ENCODE measurements at places on chromosomes 6 and 20.
A peak's percentile ranks its signal among the peaks of the same experiment; 100 is the strongest.

DNA sequence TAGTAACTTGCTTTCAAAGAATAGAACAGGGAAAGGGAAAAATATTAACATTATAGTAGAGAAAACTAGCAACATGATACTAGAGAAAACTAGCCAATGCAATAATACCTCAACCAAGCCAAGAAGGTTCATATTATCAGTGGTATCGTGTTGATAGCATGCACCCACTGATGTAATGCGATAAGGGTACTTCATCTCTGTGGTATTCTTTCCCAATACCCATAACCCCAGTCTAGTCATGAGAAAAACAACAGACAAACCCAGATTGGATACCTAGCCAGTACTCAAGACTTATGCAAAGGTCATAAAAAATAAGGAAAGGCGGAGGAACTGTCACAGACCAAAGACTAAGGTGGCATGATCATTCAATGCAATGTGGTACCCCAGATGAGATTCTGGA, 21.0 kb downstream of the BLOC1S5 start:
- DNase-seq: no peak

DNA sequence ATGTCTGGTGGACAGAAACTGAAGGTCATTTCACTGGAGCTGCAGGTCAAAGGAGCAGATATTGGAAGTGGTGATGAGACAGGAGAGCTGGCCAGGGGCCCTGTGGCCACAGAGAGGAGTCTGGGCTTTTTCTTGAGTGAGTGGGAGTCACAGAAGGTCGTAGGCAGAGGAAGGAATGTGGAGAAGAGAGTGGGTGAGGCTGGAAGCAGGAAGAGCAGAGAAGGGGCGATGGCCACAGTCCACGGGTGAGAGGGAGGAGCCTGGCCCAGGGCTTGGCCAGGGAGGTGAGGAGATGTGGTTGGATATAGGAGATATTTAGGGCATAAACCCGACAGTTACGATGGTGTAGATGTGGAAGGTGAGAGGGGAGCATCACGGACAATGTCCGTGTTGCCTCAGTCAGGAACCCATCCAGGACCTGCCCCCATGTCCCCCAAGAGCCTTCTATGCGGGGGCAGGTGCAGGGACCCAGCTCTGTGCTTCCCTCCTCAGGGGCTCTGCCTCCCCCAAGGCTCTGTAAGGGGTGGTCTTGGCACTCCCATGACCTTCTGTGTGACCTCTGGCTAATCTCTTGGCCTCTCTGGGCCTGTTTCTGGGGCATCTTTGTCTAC, 150.5 kb upstream of the PTPN1 start:
- no peak for DNase-seq

DNA sequence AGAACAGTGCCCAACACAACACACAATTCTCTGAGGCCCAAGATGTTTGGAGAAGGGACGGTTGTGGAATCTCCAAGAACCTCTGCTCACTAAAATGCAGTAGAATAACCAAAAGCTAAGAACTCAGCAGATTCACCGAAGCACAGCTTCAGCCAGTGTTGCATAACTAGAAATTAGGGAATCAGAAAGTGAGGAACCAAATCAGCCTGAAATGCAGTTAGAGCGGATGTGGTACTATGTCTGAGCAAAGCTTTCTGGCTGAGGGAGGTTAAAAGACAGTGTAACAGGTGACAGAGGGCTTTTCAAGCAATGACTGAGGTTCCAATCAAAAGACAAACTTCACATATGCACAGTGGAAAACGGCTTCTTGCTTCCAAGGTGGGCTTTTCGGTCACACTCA, 197.9 kb upstream of the KCNK16 start:
- DNase-seq: no peak

DNA sequence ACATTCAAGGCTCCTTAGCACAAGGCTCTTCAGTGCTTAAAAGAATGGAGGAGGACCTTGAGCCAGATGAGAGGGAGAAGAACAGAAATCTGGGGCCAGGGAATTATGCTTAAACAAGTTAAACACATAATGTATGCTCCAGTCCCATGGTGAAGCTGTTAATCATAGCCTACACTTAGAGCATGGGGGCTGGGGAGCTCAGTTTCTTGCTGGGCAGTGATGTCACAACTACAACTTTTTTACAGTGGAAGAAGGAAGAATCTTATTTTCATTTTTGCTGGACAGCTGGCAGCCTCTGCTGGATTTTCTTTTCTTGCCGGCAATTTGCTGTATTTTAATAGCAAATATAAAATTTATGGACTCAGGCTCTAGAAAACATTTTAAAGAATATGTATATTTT, 432.5 kb downstream of the CD109 start:
- DNase-seq: no peak

- DNase-seq: no peak
These were observed 746.8 kb downstream of the HDGFL1 start for GRCh38 chr6:23316131-23316530.

DNA sequence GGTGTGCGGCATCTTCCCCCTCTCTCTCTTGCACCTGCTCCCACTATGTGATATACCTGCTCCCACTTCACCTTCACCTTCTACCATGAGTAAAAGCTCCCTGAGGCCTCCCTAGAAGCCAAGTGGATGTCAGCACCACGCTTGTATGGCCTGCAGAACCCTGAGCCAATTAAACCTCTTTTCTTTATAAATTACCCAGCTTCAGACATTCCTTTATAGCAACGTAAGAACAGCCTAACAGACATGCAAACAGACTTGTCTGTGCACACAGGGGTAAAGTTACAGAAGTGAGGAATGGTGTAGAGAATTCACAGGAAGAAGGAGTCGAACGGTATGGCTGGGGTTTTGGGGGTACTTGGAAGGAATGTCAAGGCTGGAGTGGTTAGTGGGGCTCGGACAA, 14.8 kb upstream of the TGM2 start:
- no peak for DNase-seq

DNA sequence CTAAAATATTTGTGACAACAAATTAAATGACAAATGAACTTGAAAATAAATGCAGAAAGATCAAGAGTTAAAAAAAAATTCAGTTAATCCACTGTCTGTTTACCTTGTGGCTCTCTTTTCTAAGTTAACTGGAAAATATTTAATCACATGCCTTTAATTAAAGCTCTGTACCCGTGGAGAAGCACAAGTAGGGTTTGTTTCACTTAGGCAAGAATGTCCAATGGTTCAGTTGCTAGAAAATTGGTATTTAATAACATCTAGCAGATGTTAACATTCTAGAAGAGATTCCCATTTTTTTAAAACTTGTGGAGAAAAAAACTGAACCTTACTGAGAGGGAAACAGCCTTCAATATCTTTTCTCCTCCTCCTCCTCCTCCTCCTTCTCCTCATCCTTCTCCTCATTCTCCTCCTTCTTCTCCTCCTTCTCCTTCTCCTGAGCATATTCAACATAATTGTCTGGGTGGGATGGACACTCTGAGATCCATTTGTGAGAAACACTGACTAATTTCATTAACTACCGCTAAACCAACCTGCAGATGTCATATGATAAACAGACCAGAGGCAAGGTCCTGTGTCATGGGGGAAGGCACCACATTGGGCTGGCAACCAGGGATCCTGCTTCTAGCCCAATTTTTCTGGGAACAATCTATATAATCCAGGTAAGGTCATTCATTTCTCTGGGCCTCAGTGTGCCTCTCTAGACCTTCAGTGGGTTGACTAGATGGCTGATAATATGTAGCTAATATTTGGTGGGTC, 44.1 kb upstream of the AKIRIN2 start:
- no peak for DNase-seq

- DNase-seq: no peak
These were observed 686.9 kb upstream of the CITED2 start for GRCh38 chr6:140061110-140062042.

DNA sequence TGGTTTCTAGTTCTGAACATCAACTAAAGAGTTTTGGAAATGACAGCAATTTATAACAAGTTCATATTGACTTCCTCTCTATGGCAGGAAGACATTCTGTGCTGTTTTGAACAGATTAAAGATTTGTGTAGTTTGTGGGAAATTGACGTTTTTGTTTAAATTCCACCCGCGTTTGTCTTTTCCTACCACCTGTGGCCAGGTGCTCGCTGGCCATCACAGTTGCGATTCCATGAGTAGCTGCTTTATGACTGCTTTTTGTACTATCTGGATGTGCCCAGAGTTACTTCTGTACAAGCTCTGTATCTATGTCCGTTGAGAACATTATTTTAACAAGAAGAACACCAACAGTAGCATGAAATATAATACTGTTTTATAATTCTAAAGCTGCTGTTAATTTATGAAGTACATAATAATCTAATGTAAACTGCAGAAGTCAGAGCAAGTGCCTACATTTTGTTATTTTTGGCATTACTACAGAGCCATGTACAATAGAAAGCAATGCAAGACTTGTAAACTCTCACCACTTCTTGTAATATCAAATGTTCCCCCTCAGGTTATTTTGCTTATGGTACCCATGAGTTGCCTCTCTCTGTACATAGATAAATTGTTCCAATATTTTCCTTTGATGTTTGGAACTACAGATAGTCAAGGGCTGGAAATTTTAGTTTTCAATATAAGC, 33.5 kb downstream of the ZBTB2 start:
- no peak for DNase-seq

DNA sequence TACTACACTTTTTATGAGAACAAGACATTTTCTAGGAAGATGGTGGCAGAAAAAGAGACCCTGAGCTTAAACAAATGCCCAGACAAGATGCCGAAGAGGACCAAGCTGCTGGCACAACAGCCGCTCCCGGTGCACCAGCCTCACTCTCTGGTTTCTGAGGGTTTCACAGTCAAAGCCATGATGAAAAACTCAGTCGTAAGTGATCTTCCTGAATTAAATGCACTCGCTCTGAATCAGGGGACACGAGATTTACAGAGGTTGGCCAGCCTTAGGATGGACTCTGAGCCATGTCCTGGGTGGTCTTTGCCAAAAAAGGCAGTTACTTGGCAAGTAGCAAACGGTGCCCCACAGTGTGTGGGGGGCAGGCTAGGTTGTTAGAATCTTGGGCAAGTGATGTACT, 423 bp downstream of the PACRG start:
- no peak for DNase-seq

DNA sequence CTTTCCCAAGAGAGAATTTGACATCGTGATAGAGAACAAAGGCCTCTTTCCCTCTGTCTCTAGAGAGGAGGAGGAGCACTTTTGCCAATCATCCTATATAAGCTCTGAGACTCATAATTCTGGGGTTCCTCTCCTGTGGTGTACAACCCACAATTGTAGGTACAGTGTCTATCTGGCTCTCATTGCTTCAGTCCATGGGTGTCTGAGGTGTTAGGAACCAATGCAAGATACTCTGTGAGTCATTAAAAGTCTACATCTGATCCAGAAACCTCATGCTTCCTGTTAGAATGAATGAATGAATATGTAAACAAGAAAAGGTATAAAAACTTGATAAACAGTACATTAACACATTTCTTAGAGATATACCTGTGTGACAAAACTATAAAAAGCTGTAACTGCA, 356.7 kb downstream of the QKI start:
- no peak for DNase-seq

DNA sequence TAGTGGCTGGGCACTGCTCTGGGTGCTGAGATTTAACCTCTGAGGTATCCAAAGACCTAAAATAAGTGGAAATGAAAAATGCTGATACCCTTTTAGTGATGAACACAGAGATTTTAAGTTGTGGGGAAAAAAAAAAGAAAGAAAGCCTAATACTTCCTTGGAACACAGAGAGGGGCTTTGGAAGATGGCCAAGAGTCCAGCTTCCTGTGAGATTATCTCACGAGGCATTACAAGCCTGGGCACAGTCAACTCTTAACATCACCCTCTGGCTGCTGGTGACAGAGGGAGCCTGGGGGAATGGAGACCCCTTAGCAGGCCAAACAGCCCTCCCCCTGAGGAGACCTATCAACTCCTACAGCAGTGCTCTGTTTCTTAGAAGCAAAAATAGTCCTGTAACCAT, 19.7 kb downstream of the BTN2A1 start:
- no peak for DNase-seq

- peak; percentile 45 for DNase-seq
These were observed 637 bp downstream of the MYLK4 start for GRCh38 chr6:2749969-2750600.

GRCh38 chr20:62117658-62118057, 4.6 kb upstream of the LSM14B start:
- peak; percentile 42 for DNase-seq

DNA sequence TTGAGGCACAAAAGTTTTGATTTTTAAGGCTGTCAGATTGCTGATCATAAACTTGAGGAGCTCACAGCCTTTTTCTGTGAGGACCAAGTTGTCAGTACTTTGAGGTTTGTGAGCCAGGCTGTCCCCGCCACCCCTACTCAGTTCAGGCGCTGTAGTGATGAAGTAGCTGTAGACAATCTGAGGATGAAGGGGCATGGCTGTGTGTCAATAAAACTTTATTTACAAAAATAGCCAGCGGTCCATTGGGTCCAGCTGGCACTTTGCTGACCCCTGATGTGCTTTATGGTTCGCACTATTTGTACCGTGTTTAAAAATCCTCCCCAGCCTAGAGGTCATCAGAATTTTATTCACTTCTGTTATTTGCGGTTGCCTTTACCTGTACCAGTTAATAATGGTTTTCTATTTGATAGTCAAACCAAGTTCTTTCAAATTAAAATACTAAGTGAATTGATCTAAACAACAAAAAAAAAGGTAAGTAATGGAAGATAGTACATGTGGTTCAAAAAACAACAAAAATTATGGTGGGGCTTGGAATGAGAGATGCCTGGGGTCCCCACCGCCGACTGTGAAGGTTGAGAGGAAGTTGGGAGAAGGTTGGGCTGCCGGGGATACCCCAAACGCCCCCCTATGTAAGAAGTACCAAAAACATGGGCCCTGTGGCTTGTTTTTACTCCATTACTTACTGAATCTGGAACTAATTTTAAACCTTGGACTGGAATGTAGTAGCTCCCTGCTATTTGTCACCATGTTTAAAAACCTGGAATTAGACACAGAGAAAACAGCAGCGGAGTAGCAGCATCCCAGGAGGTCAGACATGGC, 123.6 kb downstream of the SYCP2 start:
- no peak for DNase-seq

DNA sequence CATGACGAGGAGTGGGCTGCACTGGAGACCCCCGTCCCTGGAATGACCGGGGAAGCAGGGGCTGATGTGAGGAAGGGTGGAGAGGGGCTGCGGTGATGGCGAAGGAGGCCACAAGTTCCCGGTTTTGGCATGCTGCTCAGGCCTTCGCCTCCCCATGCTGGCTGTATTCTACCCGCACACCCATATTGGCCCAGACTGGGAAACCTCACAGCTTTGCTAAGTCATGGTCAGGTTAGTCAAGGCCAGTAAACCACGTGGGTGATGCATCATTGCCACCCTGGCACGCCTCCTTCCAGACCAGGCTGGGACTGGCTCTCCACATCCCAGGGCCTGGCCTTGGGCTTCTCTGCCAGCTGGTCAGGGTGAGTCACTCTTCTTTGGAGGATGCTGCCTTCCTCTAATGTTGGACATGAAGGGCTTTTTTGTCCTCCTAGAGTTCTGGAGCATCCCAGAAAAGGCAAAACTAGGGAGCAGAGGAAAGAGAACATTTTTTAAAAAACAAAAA, 53.8 kb downstream of the PCNA start:
- no peak for DNase-seq

GRCh38 chr20:41079066-41079465, 50.4 kb downstream of the TOP1 start:
- DNase-seq: no peak

DNA sequence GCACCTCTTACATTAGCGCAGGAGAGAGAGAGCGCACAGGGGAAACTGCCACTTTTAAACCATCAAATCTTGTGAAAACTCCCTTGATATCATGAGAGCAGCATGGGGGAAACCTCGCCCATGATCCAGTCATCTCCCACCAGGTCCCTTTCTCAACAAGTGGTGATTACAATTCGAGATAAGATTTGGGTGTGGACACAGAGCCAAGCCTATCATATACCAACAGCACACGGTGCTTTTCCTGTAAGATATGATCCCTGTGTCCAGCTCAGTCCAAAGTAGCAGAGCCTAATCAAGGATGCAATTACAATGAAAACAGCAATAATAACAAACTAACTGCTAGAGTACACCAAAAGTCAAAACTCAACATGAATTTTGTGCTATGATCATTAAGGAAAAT, 148.7 kb upstream of the TCF21 start:
- no peak for DNase-seq

Data from activated CD8-positive, alpha-beta memory T cell treated with anti-CD3 and anti-CD28 coated beads for 4 hours (primary cell).